SHP77 (cell line): ENCODE measurements at places on chromosomes 11 and 22.
A peak's percentile ranks its signal among the peaks of the same experiment; 100 is the strongest.

GRCh38 chr11:101880222-101880621 lies 34.6 kb upstream of the CEP126 start:
- DNase-seq: peak; percentile 12

GRCh38 chr11:795634-796564 lies 2.2 kb downstream of the SLC25A22 start:
- DNase-seq: peak; percentile 22

DNA sequence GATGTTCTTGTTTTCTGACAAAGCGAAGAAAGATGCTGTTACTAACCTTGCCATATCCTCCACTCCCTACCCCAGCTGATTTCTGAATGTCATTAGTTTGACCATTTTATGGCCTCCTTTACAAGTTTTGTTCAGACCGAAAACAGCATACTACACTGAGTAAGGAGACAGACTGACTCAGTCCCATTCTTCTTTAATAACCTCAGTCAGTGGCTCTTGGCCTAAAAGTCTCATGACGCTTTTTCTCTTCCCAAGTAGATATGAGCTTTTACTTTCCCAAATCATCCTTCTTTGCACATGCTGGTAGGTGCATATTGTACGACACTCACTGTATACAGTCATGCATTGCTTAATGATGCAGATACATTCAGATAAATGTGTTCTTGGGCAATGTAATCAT lies 8.0 kb upstream of the FIBIN start:
- DNase-seq: no peak

DNA sequence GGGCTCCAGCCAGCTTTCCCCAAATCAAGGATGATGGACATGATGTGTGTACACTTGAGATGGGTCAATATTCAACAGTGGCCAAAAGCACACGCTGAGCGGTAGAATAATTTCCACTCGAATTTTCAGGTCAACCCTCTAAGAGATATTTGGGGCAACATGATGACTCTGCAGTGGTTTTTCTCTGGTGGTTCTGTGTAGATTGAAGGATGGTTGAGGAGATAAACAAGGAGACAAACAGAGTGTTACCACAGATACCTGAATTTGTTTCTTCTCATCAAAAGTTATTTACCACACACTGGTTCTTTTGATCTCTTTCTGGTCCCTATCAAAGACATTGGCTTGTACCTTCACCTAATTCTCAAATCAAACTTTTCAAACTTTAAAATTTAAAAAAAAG lies 242.0 kb downstream of the ETS1 start:
- no peak for DNase-seq

- DNase-seq: no peak
These were observed 1.1 kb upstream of the DIXDC1 start for GRCh38 chr11:111936040-111936540.

DNA sequence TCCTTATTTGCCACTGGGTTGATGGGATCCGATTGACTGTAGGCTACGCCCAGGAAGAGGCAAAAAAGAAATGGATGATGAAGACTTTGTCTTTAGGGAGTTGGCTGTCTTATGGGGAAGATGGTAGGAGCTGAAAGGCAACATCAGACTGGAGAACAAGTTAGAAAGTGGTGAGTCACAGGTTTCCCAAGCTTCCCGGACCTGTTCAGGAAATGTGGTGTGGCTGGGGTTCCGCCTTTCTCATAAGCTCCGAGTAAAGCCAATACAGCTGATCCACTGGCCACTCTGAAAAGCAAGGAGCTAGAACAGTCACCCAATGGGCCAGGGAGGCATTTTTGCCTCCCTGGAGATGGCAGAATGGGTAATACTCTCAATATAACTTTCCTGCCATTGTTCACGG lies 194.5 kb downstream of the SNX19 start:
- no peak for DNase-seq

- DNase-seq: no peak
These were observed 31.3 kb upstream of the DRD2 start for GRCh38 chr11:113506461-113506860.

GRCh38 chr22:28442264-28442710 lies 237.4 kb downstream of the TTC28 start:
- no peak for DNase-seq

GRCh38 chr11:8748317-8748716 lies 65.7 kb downstream of the RPL27A start:
- no peak for DNase-seq

DNA sequence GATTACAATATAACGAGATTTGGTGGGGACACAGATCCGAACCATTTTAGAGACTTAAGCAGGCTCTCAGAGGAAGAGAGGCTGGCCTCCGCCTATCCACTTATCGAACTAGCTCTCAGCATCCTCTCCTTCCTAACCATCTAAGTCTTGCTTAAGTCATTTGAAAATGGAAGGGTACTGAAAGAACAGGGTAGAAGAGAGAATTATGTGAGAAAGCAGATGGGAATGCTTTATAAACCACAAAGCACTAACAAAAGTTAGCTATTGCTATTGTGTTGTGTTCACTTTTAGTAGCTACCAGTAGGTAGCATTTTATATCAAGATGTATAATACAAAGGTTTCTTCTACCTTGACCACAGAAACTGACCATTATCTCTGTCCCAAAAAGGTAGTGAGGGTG lies 153.4 kb upstream of the CADM1 start:
- no peak for DNase-seq

- no peak for DNase-seq
These were observed 35.9 kb downstream of the CTTN start for GRCh38 chr11:70433966-70434812.

DNA sequence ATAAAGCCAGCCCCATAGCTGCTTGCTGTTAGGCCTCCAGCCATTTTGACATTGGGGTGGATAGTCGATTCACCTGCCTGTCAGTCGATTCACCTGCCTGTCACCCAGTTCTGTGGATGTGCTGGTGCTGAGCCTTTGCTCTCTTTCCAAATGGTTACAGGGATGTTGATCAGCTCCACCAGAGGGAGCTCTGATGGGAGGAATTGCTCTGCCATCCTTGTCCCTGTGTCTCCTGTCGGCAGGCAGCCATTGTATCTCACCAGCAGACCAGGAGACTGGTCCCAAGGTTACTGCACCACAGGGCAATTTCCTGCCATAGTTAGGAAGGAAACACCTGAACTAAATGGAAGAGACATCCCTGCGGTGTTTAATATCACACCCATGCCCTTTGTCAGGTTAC lies 6.1 kb downstream of the MPEG1 start:
- DNase-seq: no peak

GRCh38 chr11:95434489-95435057 lies 203.6 kb upstream of the SESN3 start:
- no peak for DNase-seq

DNA sequence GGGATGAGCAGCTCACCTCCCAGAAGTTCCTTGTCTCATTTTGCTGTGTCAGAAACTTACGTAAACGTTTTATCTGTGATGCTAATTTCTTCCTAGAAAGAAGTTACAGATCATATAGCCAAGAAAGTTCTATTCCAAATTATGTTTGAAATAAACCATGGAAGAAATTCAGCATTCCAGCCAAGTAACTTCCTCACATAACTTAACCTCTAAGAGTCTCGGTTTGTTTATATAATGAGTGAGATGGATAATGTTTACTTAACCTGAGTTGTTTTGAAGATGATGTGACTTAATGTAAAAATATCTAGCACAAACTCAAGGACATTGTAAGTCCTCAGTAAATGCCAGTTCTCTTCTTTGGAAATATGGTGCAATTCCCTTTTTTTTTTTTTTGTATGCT lies 8.9 kb upstream of the MUC15 start:
- no peak for DNase-seq

DNA sequence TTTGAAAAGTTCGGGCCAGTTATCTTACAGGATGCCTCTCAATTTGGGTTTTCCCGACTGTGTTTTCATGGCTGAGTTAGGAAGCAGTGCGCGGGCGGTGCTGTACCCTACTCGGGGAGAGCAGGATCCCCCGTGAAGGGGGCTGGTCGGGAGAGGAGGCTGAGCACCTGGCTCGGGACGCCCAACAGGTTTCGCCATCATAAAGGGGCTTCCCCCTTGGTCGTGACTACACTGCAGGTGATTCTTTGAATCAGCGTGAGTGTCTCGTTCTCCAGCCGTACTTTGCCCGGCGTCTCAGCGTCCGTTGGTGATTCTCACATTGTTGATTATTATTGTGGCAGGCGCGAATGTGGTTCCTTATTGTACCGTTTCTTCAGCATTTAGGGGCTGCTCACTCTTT lies 46.6 kb downstream of the ST14 start:
- no peak for DNase-seq

GRCh38 chr11:79406376-79406775 lies 34.5 kb downstream of the TENM4 start:
- no peak for DNase-seq

GRCh38 chr22:19989725-19990067 lies 26.9 kb downstream of the ARVCF start:
- no peak for DNase-seq

DNA sequence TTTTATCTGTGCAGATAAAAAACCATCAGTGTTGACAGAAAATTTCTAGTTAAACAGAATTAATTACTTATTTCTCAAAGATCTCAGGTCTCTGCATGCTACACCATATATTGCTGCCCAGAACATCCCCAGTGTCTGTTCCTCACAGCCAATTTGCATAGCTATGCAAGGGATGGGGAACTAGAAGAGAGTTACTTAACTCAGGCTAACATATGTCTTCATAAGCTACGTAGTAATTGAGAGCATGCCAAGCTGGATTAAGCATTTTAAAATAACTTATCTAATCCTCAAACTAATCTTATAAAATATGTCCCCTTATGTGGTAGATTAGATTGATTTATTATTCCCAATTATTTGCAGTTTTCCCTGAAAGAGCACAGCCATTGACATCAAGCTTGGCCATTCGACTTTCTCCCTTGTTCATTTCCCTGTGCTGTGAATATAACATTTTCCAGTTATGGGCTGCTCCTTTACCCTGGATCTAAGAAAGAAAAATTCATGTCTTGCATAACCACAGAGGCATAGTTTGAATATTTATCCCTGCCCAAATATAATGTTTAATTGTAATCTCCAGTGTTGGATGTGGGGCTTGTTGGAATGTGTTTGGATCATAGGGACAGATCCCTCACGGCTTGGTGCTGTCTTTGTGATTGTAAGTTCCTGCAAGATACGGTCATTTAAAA lies 69.1 kb downstream of the C11orf87 start:
- no peak for DNase-seq

DNA sequence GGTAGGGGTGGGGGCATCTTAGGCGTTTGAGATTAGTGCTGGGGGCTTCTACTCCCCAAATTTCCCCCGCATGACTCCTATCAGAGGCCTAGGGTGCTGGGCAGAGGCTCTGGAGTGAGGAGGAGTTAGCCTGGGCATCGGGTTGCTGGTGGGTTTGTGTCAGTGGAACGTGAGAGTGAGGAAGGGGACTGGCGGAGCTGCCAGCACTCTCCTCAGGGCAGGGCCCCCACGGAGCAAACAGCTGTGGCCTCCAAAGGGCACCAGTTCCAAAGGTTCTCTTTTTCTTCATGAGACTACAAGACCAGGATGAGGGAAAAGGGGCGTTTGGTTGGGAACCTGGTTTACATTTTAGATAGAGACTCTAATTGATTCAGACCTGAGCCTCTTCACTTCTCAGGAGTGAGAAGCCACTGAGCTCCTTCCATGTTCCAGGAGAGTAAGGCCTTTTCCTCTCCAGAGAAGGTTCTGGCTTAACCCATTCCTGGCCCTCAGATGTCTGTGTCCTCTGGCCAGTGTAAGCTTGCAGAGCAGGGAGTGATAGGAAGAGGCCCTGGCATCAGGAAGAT lies 35.6 kb upstream of the CDON start:
- DNase-seq: no peak

- DNase-seq: no peak
These were observed 15.7 kb upstream of the CYTH4 start for GRCh38 chr22:37266581-37267134.

DNA sequence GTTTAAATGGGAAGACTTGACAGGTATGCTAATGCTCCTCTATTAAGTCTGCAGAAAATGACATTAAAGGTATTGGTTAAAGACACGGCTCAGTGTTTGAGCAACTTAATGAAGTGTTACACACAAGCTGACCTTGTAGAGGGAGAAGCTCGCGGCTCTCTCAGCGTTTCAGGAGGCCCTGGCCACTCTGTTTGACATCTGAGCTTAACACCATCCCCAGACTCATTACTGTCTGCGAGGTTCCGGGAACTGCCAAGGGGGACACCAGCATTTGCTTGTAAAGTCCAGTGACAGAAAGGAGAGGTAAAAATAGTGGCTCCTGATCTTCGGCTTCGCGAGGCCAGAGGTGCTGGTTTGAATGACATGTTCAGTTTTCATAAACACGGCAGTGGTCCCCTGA lies 540.7 kb upstream of the CADM1 start:
- DNase-seq: no peak

- DNase-seq: no peak
These were observed 28.6 kb upstream of the MUC5AC start for GRCh38 chr11:1129143-1129610.

DNA sequence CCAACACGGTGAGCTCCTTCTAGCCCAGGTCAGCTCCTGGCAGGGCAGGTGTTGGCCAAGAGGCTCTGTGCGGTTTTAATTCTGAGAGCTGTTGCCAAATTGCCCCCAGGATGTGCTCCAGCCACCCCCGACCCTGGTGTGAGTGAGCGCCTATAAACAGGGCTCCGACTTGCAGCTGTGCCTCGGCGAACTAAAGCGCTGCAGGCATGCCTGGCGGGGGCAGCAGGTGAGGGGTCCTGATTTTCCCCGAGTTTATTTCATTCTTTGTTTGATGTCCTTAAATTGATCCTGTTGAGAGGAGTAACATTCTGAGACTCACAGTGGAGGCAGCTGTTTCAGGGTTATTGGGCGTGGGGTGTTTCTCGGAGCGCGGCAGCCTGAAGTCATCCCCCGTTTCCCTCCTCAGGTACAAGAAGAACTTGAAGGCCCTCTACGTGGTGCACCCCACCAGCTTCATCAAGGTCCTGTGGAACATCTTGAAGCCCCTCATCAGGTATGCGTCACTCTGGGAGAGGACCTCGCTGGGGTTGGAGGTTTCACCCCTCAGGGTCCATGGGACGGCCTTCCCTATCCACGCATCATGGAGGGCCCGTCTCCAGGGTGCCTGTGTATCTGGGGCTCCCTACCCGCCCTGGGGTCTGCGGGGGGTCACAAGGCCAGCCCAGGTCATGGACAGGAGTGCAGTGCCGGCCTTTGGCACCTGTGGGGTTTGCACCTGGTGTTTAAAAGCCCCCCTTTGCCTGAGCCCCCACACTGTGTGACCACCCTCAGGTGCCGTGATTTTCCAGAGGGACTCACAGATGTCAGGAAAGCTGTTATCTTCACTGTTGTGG lies 62.1 kb downstream of the ARHGAP8 start:
- no peak for DNase-seq

- no peak for DNase-seq
These were observed 20.9 kb downstream of the ST14 start for GRCh38 chr11:130180491-130180890.

DNA sequence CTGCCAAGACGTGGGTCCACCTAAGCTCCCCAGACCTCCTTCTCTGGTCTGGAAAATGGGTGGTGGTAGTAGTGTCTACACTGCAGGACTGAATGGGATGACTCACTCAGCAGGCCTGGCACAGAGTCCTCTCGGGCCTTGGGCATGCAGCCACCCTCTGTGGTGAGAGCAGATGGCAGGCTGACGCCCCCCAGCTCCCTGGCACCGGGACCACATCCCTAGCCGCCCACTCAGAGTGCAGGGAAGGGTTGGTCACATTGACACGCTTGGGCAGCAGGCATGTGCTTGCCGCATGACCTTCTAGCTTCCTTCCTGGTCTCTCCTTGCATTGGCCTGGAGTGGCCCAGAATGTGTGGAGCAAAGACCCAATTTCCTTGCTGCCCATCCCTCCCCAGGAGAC lies 30.7 kb upstream of the PRODH start:
- DNase-seq: no peak

- DNase-seq: no peak
These were observed 32.7 kb downstream of the METTL15 start for GRCh38 chr11:28140689-28141455.

- DNase-seq: no peak
These were observed 72.4 kb upstream of the FGF3 start for GRCh38 chr11:69891421-69892236.
